ENCODE measurements at places on chromosomes 12 and 14. TPM values are rescaled to one million over a fixed set of nuclear protein-coding genes. Genes with fewer than 3 reads are reported as not detected.

Gene PRKAB1
- total RNA-seq: 18.0 TPM

GRCh38 chr12:21472197-21472823, 29.1 kb downstream of the RECQL start:
- no peak overlapping the region for H3K4me3 ChIP-seq
- H3K4me1 ChIP-seq: peaks cover 15% of the 10 kb centered on the region
- H3K27ac ChIP-seq: no peak overlapping the region
- H3K36me3 ChIP-seq: peaks cover 51% of the 10 kb centered on the region
- H3K27me3 ChIP-seq: no peaks in the 10 kb centered on the region

DNA sequence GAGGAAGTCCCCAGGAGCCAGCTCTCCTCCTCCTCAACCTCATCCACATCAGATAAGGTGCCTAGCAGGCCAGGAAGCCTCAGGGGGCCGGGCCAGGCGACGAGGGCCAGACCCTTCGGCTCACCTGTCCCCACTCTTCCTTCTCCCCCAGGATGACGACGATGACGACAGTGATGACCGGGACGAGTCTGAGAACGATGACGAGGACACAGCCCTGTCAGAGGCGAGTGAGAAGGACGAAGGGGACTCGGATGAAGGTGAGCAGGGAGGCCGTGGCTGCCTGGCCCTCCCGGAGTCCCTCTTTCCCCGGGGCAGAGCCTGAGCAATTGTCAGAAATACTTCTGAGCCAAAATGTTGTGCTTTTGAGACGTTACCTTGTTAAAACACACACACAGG, 13.8 kb downstream of the SETD1B start:
- H3K27ac ChIP-seq: no peak overlapping the region
- no peak overlapping the region for H3K4me3 ChIP-seq
- H3K4me1 ChIP-seq: peaks cover 13% of the 10 kb centered on the region
- H3K27me3 ChIP-seq: no peaks in the 10 kb centered on the region
- DNase-seq: no peak
- H3K36me3 ChIP-seq: peaks cover 42% of the 10 kb centered on the region

GRCh38 chr12:71195338-71195896, 37.6 kb upstream of the TSPAN8 start:
- peaks cover 2% of the 10 kb centered on the region for H3K27me3 ChIP-seq
- no peaks in the 10 kb centered on the region for H3K4me1 ChIP-seq
- no peaks in the 10 kb centered on the region for H3K36me3 ChIP-seq

DNA sequence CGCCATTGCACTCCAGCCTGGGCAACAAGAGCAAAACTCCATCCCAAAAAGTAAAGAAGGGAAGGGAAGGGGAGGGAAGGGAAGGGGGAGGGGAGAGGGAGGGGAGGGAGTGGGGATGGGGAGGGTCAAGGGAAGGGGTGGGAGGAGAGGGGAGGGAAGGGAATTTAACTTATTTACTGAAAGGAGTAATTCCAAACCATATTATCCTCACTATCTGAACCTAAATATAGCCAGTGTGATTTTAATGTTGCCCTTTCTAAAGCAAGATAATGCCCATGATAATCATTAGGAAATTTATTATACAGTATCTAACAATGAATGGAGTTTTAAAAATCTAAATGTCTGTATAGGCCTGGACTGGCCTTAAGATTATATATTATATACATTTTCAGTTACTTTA, 7.3 kb downstream of the SMIM10L1 start:
- peaks cover 17% of the 10 kb centered on the region for H3K4me1 ChIP-seq
- no peak for DNase-seq
- H3K4me3 ChIP-seq: no peak overlapping the region
- no peaks in the 10 kb centered on the region for H3K27me3 ChIP-seq
- H3K27ac ChIP-seq: no peak overlapping the region

Measured in activated CD4-positive, alpha-beta T cell treated with anti-CD3 and anti-CD28 coated beads for 36 hours (primary cell).